ENCODE measurements at places on chromosomes 1 and 21.

GRCh38 chr1:96487971-96488370 lies 233.6 kb upstream of the PTBP2 start:
- DNase-seq = no peak

- DNase-seq = no peak
Observed at GRCh38 chr1:3312898-3313575, 141.4 kb upstream of the ARHGEF16 start.

DNA sequence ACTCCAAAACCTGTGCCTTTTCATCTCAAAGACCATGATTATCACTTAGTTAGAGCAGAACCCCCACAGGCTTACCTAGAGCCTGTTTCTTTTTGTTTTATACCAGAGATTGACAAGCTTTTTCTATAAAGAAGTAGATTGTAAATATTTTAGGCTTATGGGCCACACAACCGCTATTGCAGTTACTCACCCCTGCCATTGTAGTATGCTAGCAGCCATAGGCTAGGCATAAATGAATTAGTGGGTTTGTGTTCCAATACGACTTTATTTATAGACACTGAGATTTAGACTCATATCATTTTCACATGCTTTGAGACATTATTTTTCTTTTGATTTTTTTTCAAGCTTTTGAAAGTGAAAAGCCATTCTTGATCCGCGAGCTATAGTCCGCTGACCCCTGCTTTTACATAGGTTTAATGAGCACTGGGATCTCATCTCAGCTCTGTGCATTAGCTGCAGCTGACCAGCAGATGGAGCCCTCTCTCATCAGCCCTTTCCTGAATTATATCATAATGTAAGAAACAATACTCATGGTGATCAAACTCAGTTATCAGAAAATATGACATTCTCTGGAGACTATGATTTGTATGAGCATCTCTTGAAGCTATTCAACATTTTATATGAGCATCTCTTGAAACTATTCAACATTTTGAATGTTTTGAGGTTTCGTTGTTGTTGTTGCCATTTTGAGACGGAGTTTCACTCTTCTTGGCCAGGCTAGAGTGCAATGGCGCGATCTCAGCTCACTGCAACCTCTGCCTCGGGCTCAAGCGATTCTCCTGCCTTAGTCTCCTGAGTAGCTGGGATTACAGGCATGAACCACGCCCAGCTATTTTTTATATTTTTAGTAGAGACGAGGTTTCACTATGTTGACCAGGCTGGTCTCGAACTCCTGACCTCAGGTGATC lies 111.9 kb upstream of the L1TD1 start:
- DNase-seq = peak; percentile 60

- DNase-seq = no peak
Observed at GRCh38 chr1:8263791-8264190, 54.1 kb upstream of the SLC45A1 start.

DNA sequence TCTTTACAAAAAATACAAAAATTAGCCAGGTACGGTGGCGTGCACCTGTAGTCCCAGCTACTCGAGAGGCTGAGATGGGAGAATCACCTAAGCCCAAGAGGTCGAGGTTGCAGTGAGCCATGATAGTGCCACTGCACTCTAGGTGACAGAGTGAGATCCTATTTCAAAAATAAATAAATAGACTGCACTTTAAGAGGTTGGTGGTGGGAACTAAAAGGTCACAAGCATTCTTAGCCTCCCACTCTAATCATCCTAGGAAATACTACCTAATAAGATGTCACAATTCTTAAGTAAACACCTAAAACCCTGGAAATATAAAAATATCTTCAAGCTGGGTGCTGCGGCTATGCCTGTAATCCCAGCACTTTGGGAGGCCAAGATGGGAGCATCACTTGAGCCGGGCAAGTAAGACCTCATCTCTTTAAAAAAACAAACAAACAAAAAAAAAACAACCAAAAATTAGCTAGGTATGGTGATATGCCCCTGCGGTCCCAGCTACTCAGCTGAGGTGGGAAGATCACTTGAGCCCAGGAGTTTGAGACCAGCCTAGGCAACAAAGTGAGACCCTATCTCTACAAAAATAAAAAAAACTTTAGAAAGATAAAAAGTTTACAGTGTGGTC lies 4.1 kb downstream of the DCAF8 start:
- DNase-seq = no peak

DNA sequence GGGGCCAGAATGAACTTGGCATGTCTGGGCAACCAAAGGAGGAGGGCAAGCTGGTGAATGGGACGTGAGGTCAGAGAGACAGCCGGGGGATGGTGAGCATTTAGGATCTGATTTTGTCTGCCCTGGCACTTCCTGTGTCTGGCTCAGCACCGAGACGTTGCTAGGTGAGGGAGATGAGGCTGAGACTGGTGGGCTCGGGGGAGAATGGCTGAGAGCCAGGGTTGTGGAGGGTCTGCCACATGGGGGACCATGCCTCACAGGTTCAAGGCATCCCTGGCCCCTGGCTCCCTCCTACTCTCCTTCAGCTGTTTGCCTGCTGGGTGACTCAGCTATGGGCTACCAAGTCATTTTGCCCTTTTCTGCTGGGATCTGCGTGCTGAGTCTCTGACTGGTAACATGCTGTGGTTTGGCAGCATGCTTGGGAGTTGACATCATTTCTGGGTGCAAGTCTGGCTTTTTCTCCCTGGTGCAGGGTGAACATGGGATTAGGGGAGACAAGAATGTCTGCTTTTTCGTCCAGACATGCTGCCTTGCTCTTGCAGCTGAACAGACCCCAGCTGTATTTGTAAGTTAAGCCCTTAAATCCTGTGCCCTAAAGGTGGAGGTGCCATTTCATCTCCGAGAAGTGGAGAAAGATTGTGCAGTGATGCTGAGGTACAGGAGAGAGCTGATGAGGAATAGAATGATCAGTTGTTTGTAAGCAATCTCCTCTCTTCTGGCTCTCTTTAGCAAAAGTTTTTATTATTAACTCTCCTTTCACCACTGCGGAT lies 17.6 kb downstream of the GALNT2 start:
- DNase-seq = no peak

- no peak for DNase-seq
Observed at GRCh38 chr21:36664662-36664990, 34.3 kb upstream of the SIM2 start.
